ENCODE measurements at places on chromosomes 6 and 20. TPM values are rescaled to one million over a fixed set of nuclear protein-coding genes. Genes with fewer than 3 reads are reported as not detected.

MOG gene
- not detected for polyA plus RNA-seq

KHDRBS2 gene
- 0.68 TPM for polyA plus RNA-seq

EFCAB8 gene
- polyA plus RNA-seq: 0.08 TPM

TNF gene
- polyA plus RNA-seq: 1.6 TPM

DNA sequence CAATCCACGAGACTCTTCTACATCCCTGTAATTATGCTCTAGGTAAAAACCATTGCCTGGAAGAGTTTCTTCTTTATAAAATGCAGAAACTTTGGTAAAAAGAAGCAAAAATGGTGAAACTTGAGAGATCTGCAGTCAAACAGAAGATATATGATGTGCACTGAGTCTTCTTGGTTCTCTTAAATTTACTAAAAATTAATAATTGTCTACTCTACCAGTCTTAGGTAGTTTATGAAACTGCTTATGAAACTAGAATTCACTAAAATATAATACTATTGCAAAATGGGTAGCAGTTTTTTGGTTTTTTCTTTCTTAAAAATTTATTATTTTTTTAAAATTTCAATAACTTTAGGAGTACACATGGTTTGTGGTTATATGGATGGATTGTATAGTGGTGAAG is 519.1 kb upstream of the SOX4 start:
- no peak for DNase-seq

GRCh38 chr6:6225885-6226529 is 94.5 kb downstream of the F13A1 start:
- DNase-seq: peak; percentile 23

- DNase-seq: peak; percentile 83
Measured at GRCh38 chr6:15244620-15245360, 1.1 kb upstream of the JARID2 start.

DNA sequence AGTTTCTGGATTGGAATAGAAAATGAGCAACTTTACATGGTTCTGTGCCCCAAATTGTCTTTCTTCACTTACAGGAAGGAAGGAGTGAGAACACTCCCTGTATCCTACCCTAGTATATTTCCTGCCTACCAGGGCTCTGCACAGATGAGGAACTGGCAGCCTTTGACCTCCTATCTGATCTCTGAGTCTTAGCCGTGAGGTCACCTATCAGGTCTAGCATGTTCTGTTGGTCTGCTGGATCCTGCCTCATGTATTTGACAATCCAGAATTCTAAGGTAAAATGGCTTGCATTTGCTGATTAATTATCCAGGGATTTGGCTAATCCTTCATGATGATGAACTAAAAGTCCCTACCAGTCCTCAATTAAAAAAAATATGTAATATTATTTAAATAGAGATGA is 35.0 kb upstream of the TRAM2 start:
- DNase-seq: no peak

GRCh38 chr6:1118287-1118647 is 193.6 kb upstream of the FOXQ1 start:
- DNase-seq: no peak

GRCh38 chr6:90199900-90200299 is 96.7 kb downstream of the BACH2 start:
- DNase-seq: peak; percentile 82

- no peak for DNase-seq
Measured at GRCh38 chr20:59413326-59413865, 113.0 kb downstream of the EDN3 start.

DNA sequence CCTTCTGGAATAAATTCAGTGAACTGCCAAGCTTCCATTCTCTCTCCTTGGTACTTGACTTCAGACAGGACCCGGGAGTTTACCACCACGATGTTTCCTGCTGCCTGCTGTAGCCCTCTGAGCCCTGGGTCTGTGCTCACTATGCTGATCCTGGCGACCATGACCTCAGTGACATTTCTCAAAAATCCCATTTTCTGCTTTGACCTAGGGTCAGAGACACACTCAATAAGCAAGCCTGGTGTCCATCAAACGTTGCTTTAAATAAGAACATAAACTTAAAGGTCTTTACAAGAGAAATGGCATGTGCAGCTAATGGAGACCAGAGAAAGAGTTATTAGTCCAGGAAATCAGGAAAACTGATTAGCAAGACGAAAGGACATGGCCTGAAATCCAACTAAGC is 509.7 kb upstream of the SULF2 start:
- no peak for DNase-seq

Data from lung (tissue), 17 donors.